ENCODE measurements at places on chromosomes 2 and 18. TPM values are rescaled to one million over a fixed set of nuclear protein-coding genes. Genes with fewer than 3 reads are reported as not detected.

NOSTRIN gene
- 12.5 TPM for total RNA-seq

DNA sequence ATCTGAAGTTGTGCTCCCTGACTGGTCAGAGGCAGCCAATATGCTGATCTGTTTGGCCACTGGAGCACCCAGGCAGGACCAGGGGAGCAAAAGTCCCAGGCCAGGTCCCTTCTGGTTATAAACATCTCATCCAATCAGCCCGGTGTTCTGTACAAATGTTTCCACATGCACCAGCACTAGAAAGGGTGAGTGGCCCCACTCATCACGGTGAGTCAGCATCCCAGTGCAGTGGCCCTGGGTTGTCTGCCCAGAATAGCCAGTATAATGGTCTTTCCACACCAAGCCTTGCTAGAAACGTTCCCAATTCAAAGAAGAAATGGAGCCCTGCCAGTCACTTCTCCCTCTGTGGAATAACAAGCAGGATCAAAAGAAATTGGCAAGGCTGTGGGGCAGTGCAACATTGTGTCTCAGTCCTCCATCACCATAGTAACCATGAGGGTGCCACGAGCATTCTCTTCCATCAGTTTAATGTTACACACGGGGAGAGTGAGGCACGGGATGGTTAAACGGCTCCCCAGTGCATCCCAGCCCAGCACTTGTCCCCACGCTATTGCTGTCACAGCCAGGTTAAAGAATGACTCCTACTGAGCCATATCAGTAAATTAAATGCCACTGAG, 174.9 kb downstream of the SEPTIN10 start:
- no peak overlapping the region for H3K27ac ChIP-seq
- H3K4me3 ChIP-seq, result no peak overlapping the region
- H3K36me3 ChIP-seq, result no peaks in the 10 kb centered on the region
- H3K4me1 ChIP-seq, result no peaks in the 10 kb centered on the region
- no peak for DNase-seq
- H3K27me3 ChIP-seq, result peaks cover 54% of the 10 kb centered on the region

TRIM54 gene
- 2.3 TPM for total RNA-seq

DNA sequence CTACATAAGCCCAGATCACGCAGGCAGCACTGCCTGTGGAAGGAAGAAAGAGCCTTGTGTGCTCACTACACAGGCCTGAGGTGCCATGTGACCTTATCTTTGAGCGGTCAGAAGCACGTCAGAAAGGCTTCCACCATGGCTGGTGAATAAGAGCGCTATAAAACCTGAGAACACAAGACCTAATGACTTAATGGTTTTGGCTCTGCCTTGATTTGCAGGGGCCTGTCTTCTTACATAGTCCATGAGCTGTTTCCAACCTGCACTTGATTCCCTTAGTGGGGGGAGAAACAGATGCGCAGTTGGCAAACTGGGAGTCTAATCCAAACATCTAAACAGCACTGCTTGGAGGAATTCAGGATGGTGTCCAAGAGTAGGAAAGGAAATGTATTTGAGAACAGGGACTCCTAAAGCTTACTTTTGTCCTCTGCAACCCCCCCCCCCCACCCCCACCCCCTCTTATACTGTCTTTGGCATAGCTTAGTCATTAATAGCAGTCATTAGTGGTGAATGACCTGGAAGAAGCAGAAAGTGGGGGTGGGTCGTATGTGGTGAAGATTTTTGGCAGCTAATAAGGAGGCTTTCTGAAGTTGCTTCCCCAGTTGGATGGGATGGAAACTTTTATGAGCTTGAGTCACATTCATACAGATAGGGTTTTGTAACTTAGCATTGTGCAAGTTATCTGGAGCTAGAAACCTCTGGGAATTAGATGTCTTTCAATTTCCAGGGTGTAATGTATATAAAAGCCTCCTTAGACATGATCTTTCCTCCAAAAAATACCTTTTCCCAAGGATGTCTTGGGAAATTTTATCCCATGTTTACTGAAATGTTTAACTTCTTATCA, 454.1 kb downstream of the MEIS1 start:
- H3K27ac ChIP-seq, result no peak overlapping the region
- H3K4me3 ChIP-seq, result no peak overlapping the region
- H3K4me1 ChIP-seq, result no peaks in the 10 kb centered on the region

DNA sequence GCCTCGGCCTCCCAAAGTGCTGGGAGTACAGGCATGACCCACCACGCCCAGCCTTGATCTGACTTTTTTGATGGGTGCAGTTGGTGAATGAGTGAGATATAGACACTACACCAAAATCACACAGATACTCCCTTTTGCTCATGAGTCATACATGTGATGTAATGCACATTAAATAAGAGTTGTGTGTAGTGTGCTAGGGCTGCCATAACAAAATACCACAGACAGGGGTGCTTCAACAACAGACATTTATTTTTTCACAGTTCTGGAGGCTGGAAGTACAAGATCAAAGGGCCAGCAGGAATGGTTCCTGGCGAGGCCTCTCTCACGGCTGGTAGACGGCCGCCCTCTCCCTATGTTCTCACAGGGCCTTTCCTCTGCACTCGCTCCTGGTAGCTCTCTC, 46.6 kb downstream of the GBX2 start:
- no peak for DNase-seq
- no peak overlapping the region for H3K27ac ChIP-seq
- H3K36me3 ChIP-seq, result peaks cover 15% of the 10 kb centered on the region
- H3K4me1 ChIP-seq, result peaks cover 19% of the 10 kb centered on the region

DNA sequence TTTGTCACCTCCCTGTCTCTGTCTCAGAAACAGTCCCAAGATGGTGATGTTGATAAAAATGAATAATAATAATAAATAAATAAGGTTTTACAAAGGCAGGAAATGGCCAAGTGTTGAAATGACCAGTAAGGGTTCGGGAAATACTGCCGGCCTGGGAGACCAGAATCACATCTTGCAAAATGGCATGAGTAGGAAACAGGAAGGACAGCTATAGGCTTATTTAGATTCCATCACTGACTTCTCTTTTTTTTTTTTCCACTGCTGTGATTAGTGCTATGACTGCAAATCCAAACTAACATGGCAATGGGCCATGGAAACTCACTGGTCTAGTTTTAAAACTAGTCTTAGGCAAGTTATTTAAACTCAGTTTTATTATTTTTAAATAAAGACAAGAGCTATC, 60.6 kb downstream of the SCN1A start:
- no peak overlapping the region for H3K4me3 ChIP-seq
- no peak for DNase-seq
- H3K27me3 ChIP-seq, result no peaks in the 10 kb centered on the region
- H3K36me3 ChIP-seq, result no peaks in the 10 kb centered on the region
- no peak overlapping the region for H3K27ac ChIP-seq
- H3K4me1 ChIP-seq, result no peaks in the 10 kb centered on the region

C18orf54 gene
- total RNA-seq, result 9.3 TPM

MDH1B gene
- total RNA-seq, result 1.9 TPM

DNA sequence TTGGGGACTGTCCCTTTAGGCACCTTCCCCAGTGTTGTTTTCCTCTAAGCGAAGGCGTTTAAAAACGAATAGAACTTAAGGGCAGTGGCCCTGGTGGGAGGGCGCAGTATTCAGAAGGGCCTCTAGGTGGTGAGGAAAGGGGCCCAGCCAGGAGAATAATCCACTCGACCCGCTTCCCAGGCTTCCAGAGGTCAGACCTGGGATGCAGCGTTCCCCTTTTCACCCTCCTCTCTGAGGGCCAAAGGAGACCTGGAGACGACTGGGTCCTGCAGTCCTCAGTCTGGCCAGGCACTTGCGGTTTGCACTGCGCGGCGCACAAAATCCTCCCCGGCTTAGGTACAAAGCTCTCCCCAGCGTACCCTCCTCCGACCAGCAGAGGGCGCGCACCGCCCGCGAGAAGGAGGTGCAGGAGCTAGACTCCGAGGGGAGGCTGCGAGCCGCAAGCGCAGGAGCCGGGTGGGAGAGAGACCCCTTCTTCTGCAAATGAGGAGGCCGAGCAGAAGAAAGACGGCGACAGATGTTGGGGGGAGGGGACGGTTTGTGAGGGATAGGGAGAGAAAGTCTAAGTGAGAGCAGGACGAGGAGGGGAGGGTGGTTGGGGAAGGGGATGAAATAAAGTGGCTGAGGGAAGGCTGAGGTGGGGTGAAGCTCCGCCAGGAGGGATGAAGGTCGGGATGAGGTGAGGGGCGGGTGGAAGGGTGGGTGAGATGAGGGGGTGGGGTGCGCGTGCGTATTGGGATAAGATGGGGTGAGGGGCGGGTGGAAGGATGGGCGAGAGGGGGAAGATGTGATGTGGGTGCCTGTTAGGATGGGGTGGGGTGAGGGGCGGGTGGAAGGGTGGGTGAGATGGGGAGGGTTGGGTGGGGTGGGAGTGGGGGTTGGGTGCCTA, 4.9 kb downstream of the FEV start:
- H3K4me1 ChIP-seq, result peaks cover 28% of the 10 kb centered on the region
- H3K36me3 ChIP-seq, result peaks cover 9% of the 10 kb centered on the region
- H3K4me3 ChIP-seq, result peak overlapping the region; percentile 51

GRCh38 chr2:191180713-191181112, 29.9 kb upstream of the STAT4 start:
- H3K27ac ChIP-seq, result no peak overlapping the region
- H3K4me1 ChIP-seq, result peaks cover 29% of the 10 kb centered on the region
- no peaks in the 10 kb centered on the region for H3K36me3 ChIP-seq
- H3K27me3 ChIP-seq, result no peaks in the 10 kb centered on the region

- H3K4me3 ChIP-seq, result no peak overlapping the region
- H3K27me3 ChIP-seq, result peaks cover 12% of the 10 kb centered on the region
- no peak overlapping the region for H3K27ac ChIP-seq
- no peak for DNase-seq
Measured at GRCh38 chr18:3525870-3526420, 76.0 kb downstream of the TGIF1 start.

- H3K27ac ChIP-seq, result no peak overlapping the region
- H3K36me3 ChIP-seq, result peaks cover 4% of the 10 kb centered on the region
- H3K27me3 ChIP-seq, result no peaks in the 10 kb centered on the region
Measured at GRCh38 chr2:196500686-196501431, 138.7 kb upstream of the CCDC150 start.

DNA sequence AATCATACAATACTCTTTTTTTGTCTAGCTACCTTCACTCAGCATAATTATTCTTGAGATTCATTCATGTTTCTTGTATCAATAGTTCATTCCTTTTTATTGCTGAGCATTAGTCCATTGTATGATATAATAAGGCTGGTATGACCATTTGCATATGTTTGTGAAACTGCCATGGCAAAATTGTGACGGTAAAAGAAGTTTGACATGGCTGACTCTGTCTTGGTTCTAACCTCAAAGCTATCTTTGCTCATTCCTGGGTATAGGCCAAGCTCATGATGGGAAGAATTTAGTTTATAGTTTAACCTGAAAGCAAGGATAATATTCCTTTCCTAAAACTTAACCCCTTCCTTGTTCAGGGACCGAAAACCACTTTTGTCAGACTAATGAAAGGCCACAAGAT, 46.4 kb downstream of the COMMD1 start:
- no peaks in the 10 kb centered on the region for H3K27me3 ChIP-seq
- peaks cover 16% of the 10 kb centered on the region for H3K4me1 ChIP-seq
- no peak for DNase-seq
- H3K36me3 ChIP-seq, result no peaks in the 10 kb centered on the region
- no peak overlapping the region for H3K4me3 ChIP-seq
- H3K27ac ChIP-seq, result no peak overlapping the region
